CD4-positive, alpha-beta T cell treated with Interleukin-6 for 4 hours (primary cell): ENCODE measurements at places on chromosomes 4 and X.

DNA sequence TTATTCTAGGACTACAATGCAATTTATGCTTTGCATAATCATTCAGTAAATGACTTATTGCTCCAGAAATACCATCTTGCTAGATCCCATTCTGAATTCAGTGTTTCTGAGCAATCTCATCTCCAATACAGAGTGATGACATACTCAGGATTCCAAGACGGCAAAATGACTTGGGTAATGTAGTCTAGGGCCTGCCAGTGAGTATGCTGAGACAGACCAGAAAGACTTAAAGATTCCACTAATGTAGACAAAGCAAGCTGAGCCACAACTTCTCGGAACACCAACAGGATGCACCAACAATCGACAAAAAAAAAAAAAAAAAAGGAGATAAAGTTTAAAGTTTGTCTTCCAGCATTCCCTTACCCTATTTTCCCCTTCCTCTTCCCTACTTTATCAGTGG lies 919 bp upstream of the SEC24B start:
- peak; percentile 22 for DNase-seq

GRCh38 chrX:455199-455598 lies 68.5 kb upstream of the PPP2R3B start:
- no peak for DNase-seq

GRCh38 chr4:1374706-1375045 lies 27.7 kb downstream of the UVSSA start:
- DNase-seq, result no peak

DNA sequence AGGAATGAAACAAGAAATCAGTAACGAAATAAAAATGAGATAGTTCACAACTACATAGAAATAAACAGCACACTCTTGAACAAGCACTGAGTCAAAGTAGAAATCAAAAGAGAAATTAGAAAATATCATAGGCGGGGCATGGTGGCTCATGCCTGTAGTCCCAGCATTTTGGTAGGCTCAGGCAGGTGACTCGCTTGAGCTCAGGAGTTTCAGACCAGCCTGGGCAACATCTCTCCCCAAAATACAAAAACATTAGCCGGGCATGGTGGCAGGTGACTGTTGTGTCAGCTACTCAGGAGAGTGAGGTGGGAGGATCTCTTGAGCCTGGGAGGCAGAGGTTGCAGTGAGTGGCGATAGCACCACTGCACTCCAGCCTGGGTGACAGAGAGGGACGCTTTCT lies 714.4 kb downstream of the GLUD2 start:
- DNase-seq, result no peak

DNA sequence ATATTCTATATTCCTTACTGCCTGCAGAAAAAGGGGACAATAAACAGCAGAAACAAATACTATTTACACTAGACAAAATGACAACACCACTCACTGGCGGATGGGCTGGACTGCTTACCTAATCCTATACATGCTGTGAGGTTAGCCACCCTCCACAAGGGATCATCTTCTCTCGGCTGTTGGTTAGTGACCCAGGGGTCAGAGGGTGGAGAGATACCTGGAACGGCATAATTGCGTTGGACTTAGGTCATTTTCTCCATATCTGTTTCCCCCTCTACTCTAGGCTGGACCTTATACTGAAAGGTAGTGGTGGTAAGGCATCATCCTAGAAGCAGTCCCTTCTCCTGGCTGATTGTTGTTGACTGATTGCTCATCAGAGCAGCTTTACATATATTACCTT lies 286.8 kb upstream of the UGT8 start:
- no peak for DNase-seq

GRCh38 chr4:87848622-87849351 lies 16.0 kb downstream of the MEPE start:
- DNase-seq, result peak; percentile 28

DNA sequence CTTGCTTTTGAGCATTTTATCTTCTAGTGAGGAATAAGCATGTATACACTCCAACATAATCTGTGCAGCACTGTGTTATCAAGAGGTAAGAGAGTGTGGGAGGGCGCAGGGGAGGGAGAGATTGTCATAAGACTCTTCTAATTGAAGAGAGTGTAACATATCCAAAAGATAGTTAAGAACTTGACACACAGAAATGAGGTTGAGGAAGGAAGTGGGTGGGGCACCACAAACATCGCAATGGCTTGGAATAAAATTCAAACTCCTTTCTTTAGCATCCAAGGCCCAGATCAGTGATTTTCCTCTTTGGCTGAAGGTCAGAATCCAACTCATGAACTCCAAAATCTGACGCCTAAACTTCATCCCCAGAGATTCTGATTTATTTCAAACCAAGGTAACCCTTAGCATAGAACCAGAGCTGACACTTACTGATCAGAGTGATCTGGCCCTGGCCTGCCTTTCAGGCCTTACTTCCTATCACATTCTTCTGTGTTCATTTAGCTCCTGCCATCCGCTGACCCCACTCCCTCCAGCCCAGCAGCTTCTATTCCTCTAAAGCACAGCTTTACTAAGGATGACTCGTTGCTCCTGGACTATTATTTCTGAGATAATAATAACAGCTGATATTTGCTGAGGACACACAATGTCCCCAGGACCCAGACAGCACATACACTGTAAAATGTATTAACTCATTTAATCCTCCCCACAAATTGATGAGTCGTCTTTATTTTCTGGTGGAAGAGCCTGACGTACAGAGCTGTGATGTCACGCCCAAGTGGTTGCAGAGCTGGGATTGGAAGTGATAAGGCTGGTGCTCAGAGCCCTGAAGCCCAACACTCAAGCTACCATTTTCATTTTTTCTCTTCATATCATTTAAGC lies 10.6 kb upstream of the CTSO start:
- no peak for DNase-seq

GRCh38 chrX:153820601-153821000 lies 9.7 kb downstream of the PDZD4 start:
- no peak for DNase-seq

DNA sequence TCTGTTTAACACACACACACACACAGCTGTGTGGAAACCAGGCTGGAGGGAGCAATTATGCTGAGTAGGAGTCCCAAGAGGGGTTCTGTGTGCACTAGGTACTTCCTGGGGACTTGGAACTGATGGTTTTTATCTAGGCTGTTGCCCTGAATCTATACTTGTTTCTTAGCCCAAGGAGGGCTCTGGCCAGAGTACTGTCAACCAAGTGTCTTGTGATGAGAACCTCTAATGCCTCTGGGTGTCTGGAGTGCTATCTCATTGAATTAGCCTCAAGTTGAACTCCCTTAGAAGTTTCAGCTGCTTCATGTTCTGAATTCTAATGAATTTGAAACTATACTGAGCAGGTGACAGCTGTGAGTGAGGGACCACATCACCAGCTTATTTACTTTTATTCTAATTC lies 16.6 kb downstream of the ARHGAP24 start:
- no peak for DNase-seq

DNA sequence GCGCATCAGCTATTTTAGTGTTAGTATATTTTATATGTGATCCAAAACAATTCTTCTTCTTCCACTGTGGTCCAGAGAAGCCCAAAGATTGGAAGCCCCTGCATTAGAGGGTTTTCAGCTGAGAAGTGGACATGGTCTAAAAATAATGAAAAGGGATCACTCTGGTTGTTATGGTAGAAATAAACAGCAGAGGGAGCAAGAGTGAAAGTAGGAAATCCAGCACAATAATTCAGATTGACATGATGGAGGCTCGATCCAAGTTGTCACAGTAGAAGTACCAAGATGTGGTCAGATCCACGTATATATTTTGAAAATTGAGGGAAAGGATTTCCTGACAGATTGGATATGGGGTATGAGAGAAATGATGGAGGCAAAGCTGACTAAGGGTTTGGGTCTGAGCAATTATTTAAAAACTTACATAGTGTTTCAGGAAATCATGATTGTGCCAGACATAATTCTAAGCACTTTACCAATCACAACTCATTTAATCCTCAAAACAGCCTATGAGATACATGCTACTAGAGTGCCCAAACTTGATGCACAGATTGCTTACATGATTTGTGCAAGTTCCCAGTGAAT lies 17.0 kb upstream of the TMEM144 start:
- no peak for DNase-seq

- DNase-seq, result no peak
These were observed 245.9 kb downstream of the MID1IP1 start for GRCh38 chrX:39047174-39047573.

- no peak for DNase-seq
These were observed 33.4 kb downstream of the NELFA start for GRCh38 chr4:1975391-1975801.

DNA sequence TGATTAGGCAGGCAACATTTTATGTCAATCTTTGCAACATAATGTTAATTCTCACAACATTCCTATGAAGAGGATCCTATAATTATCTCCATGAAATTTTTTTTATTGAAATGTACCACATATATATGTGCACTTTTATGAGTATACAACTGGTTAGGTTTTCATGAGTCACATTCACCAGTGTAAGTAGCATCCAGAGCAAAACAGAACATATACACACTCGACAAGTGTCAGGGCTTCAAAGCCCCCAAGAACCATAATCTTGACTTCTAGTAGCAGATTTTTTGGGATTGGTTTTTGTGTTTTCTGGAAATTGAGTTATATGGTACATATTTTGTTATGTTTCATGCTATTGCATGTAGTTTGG lies 62.4 kb downstream of the ARHGAP10 start:
- no peak for DNase-seq

DNA sequence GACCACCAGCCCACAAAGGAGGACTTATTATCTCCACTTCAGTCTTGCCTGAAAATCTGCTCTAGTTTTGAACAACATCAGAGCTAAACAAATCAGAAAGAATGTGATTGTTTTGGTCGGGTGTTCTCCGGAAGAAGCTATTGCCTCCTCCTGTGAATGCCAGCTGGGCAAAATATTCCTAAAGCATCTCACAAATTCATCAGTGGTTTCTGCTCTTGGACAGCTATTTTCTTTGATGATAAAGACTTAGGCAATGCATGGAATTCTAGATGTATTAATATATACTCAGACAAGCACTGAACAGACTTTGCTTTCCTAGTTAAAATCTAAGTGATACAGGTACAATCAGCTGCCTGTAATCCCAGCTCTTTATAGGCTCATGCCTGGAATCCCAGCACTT lies 71.8 kb downstream of the ASMT start:
- no peak for DNase-seq

DNA sequence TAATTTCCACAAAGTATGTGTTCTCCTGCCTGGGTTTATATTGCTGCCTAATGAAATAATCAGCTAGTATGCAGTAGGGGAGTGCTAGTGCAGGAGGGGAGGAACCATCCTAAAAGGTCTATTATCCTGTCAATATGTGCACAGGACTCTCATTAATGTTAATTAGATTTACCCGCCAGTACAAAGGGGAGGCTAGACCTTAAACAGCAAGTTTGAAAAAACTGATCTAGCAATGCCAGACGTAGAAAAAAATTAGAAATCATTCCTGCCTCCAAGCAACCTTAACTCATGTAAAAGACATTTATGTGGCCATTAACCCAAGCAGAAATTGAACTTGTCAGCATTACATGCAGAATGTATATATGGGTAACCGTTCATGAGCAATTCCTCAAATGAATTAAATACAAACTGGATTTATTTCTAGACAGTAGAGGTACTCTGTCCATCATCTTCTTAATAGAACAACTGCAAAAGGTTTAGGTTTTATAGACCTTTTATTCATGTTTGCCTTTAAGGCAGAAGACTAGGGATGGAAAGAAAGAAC lies 294.3 kb upstream of the TENM3 start:
- no peak for DNase-seq

DNA sequence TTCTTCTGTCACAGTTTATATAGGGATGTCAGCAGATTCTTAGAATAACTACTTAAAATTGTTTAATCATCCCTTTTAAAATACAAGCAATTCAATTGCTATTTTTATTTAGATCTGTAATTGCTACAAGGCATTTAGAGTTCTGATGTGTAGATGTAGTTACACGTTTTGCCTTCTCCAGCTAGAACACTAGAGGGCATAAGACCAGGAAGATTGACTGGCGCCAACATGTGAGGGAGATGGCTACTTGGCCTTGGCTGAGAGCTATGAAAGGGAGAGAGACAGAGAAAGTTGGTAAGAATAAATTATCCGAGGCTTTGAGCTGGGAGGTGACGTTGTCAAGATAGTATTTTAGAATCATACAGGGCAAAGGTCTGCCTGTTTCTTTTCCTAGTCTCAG lies 563.7 kb upstream of the PRKX start:
- no peak for DNase-seq

DNA sequence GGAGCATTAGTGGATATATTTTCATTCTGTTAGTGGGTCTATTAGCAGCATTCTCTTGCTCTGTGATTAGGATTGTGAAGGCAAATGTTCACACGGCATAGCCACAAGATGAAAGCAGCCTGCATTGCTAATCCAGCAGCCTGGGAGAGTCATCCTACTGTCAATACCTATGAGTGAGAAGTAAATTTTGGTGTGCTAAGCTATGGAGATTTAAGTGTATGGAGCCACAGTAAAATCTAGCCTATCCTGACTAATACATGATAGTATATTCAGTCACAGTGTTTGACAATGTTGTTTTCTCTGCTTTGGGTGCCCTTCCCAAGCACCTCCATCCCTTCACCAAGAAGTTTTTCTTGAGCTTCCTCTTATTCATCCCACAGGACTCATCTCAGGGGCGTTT lies 47.2 kb upstream of the TMPRSS11F start:
- no peak for DNase-seq

DNA sequence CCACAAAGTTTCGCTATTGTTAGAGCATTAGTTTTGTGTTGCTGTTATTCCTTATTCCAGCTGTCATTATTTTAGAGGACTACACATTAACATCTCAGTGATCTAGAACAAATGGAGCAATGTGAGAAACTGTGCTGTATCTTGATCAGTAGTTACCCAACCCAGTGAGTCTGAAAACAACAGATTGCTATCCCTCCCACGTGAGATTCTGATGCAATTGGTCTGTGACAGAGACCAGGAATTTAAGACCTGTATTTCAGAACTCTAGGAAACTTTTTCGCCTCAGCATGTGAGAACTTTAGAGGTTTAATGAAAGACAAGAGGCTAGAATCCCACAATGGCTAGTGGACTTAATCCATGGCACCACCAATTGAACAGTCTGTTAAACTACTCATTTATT lies 35.7 kb upstream of the CDS1 start:
- no peak for DNase-seq

DNA sequence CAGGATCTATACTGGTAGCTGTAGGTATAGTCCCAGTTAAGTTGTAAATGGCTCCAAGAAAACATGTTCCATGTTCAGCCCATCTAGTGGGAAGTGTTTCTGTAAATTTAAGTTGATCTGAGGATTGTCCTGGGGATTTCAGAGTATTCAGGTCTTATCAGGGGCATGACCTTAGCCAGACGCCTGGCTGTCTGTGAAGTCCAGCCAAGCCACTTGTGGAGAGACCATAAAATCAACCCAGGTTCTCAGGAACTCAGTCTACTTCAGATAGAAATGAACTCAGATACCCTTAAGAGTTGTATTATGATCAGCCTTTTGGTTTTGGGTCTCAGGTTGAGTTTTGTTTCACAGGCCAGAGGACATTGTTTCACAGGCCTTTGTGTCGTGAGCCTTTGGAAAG lies 95.9 kb downstream of the EGF start:
- no peak for DNase-seq
